ENCODE measurements at places on chromosomes 16 and 17.

GRCh38 chr16:69568676-69569075 is 2.9 kb downstream of the NFAT5 start:
- no peak for DNase-seq

DNA sequence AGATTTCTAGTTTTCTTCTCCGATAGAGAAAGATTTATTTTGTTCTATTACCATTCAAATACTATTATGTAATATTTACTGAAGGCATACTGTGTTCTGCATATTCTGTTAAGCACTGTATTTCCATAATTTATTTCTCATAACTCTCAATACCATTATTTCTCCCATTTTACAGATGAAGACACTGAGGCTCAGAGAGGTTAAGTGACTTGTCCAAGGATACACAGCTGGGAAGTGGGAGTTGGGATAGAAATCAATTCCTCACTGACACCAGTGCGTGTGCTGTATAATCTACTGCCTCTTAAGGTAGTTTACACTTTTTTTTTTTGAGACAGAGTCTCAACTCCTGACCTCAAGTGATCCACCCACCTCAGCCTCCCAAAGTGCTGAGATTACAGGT is 7.4 kb downstream of the NLRC3 start:
- DNase-seq, result no peak

DNA sequence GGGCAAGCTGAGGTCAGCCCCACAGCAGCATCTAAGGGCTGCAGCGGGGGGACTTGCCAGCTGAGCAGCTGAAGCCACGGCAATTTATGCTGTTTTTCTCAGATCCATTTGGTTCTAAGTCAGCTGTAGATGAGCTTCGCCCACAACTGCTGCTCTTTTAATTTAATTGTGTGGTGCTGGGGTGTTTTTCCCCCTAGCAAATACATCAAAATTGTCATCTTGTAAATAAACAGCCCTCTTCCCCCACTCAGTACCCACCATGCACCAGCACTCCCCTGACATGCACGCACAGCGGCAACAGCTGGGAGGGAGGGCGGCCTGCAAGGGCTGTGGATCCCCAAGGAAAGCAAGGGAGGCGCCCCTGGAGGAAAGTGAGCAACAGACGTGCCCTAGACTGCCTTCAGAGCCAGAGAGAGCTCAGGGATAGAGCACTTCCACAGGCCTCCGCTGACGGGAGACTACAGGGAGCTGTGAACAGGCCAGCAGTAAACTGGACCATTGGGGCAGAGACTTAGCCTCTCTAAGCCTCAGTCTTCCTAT is 149.5 kb downstream of the TMEM132E start:
- no peak for DNase-seq

GRCh38 chr16:57562066-57562465 is 19.6 kb downstream of the ADGRG5 start:
- no peak for DNase-seq

DNA sequence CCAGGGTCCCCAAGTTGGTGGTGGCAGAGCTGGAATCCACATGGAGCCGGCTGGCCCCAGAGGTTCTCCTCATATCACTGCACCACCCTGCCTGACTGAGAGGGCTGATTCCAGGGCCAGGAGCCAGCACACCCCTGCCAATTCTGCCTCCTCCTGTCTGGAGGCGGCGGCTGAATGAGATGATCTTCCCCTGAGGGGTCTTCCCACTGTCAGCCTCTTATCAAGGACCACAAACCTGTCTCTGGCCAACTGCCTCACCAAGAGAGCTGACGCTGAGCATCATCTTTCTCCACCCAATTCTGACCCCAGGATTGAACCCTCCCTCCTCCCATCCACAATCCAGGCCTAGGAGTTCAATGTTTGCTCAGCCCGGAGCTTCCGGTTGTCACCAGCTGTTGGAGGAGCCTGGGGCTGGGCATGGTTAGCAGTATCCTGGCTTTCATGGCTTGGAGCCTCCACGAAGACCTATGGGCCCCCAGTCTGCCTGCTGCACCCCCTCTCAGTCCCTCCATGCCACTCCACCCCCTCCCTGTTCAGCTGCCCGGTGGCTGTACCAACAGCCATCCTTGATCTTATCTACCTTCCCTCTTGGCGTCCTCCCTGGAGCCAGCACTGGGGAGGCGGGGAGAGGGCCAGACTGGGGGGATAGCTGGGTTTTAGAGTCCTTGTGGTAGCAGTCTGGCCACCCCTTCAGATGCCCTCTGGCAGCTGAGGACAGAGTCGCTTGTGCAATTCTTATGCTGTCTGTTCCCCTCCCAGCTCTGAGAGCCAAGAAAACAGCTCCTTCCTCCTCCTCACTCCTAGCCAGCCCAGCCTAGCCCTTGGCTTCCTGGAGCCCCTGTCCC is 25.6 kb downstream of the ABCC3 start:
- no peak for DNase-seq

DNA sequence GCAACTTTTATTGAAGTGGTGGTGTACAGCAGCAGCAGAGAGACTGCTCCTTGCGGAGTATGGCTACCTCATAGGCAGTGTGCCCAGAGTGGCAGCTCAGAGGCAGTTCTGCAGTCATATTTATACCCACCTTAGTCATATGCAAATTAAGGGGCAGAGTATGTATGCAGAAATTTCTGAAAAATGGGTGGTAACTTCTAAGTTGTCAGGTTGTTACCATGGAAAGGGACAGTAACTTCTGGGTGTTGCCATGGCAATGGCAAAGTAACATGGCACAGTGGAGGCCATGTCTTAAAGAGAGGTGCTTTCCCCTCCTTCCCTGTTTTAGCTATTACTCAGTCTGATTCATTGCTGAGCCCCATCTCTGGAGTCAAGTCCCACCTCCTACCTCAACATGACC is 53.4 kb downstream of the MEOX1 start:
- peak; percentile 84 for DNase-seq

DNA sequence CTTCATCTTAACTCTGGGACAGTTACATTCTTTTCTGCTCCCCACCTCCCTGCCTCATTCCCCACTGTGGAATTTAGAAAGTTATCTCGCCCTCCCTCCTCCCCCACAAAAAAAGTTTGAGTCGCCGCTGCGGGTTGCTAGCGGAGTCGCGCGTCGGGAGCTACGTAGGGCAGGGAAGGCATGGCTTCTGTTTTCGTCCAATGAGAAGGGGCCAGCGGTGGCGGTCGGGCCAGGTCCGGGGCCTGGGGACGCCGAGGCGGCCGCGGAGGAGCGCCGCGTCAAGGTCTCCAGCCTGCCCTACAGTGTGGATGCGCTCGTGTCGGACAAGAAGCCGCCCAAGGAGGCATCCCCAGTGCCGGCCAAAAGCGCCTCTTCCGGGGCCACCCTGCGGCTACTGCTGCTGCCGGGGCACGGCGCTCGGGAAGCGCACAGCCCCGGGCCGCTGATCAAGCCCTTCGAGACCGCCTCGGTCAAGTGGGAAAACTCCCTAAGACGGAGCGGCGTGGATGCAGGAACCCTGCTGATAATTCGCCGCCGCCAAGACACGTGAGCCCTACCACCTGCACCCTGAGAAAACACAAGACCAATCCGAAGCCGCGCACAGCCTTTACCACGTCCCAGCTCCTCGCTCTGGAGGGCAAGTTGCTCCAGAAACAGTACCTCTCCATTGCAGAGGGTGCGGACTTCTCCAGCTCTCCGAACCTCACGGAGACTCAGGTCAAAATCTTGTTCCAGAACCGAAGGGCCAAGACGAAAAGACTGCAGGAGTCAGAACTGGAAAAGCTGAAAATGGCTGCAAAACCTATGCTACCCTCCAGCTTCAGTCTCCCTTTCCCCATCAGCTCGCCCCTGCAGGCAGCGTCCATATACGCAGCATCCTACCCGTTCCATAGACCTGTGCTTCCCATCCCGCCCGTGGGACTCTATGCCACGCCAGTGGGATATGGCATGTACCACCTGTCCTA is 8.9 kb downstream of the OR4D1 start:
- no peak for DNase-seq

- DNase-seq, result no peak
Measured at GRCh38 chr17:5976251-5976650, 93.9 kb upstream of the WSCD1 start.
